ENCODE measurements at places on chromosomes 6 and 20.

- DNase-seq: no peak
Measured at GRCh38 chr6:143058987-143059386, 1.7 kb upstream of the AIG1 start.

DNA sequence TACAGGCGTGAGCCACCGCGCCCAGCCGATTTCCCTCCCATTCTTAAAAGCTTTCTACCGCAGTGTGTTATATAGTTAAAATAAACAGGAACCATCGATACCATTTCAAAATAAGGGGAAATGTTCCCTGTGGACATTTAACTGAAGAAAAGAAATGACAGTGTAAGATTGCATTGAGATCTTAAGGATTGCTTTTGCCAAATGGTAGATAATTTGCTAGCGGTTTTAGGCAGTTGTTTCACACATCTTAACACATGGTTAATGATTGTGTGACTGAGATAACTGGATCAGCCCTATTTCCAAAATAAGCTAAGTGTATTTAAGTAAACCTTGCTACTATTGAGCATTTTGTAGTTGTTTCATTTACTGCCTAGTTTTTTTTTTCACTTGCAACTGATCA is 15.6 kb downstream of the STX16 start:
- no peak for DNase-seq

- no peak for DNase-seq
Measured at GRCh38 chr20:25196786-25197120, 1.2 kb downstream of the ENTPD6 start.

- DNase-seq: no peak
Measured at GRCh38 chr6:22875845-22876244, 306.5 kb downstream of the HDGFL1 start.

- peak; percentile 82 for DNase-seq
Measured at GRCh38 chr20:9978397-9979004, 56.3 kb upstream of the ANKEF1 start.

DNA sequence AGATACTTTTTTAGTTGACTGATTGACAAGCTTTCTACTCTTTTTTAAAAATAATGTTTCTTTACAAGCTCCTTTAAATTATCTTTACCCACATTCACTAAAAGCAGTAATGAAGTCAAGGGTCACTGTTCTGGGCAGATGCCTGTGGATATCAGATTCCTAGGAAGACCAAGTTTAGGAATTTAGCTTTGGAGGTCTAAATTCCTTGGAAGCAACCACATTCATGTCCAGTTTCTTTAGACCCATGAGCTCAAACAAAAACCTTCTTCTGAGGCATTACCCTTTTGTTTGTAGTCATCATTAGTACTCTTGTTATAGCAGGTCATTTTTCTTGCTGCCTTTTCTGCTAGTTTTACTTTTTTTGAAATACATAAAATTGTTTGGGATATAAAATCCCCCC is 462.9 kb upstream of the JAG1 start:
- DNase-seq: no peak

DNA sequence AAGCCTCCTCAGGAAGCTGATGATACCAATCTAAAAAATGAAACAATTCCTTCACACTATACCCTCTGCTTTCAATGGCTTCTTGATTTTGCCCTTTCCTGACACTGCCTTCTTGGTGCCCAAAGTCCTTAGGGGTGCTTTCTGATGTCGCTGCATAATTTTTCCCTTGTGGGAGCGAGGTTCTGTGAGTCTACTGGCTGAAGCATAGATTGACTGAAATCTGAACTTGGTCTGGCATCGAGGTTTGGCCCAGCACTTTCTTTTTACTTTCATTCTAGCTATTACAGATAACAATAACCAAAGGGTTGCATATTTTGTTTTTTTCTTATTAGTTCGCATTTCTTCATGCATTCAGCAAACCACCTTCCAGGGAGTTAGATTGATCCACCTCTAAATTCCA is 65.8 kb downstream of the E2F3 start:
- DNase-seq: no peak

DNA sequence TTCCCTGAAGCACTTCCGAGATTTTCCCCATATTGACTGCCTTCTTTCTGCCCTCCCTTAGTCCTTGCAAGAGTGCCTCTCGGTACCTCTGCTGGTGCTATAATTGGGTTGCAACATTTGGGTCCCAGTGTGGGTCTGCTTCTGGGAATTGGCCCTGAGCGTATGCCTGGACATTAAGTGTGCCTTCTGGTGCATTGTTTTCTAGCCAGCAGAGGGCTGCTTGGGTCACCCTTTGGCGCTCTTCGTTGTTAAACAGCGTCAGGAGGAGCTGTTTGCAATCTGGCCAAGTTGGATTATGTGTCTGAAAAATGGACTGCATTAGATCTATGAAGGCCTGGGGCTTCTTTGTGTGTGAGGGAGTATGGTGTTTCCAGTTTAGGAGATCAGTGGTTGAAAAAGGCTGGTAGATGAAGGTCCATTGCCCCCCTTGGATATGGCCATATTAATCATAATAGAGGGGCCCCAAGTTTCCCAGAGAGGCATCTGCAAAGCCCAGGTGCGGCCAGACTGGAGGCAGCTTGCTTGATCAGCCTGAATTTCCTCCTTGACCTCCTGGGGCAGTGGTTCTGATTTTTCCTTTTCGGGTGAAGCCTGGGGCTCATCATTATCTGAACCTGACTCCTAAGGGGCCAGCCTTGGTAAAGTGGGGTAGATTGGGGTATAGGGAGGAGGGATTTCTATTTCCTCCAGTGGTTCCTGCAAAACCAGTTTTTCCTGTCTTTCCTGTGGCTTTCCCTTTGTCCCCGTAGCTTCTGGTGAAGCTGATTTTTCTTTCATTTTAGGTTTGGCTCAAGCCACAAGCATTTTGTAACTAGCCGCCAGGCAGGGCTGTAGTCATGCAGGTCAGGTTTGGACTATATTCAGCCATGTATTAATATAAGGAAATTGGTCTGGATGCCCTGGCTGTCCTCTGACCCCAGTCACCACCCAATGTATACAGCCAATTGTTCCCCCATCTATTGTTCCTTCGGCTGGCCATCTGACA is 85.4 kb upstream of the GPR6 start:
- no peak for DNase-seq

- DNase-seq: no peak
Measured at GRCh38 chr6:6282716-6283115, 37.7 kb downstream of the F13A1 start.

DNA sequence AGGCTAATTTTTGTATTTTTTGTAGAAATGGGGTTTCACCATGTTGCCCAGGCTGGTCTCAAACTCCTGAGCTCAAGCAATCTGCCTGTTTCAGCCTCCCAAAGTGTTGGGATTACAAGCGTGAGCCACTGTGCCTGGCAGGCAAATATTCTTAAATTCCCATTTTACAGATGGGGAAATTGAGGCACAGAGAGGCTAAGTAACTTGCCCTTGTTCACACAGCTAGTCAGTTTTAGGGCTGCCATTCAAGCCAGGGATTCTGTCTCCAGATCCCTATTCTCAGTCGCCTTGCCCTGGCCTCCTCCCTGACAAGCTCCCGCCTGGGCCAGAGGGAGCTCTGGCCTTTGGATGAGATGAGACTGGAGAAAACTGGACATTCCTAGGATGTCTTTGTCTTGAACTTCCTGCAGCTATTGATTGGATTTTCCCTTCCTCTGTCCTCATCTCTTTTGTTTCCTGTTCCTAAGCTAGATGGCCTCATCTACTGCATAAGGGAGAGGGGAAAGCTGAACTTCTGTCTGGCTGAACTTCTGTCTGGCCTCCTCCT is 90.5 kb downstream of the NDUFAF5 start:
- DNase-seq: no peak

DNA sequence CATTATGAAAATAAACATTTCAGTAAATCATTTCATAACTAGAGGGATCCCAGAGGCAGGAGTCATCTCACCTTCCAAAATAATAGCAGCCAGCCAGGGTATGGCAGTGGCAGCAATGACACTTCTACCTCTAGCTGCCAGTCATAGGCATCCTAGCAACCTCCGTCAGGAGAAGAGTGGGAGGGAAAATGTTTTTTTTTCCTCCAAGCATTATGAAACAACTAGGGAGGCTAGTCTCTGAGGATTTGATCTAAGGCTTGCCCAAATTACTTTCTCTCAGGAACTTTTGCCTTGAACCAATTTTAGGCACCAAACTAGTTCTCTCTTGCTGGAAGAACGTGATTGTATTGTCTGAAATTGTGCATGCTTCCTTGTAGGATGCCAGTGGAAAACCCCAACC is 208.7 kb upstream of the PREP start:
- no peak for DNase-seq

GRCh38 chr6:81895511-81896185 is 143.2 kb upstream of the TENT5A start:
- peak; percentile 81 for DNase-seq

DNA sequence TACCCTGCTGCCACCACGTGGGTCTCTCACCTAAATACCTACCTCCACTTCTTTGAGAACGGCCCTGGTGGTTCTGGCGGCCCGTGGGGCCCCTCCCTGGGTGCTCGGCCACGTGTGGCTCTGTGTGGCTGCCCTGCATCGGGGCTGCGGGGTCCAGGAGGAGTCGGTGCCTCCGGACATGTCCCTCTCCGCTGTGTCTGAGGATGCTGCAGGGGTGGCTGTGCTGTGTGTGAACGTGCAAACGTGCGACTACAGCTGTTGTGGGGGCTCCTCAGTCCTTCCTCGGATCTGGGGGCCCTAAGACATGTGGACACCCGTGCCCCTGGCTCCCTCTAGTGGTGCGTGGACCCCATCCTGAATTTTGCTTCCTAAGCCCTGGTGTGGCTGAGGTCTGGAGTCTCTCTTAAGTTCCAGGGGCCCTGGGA is 691.8 kb downstream of the QKI start:
- DNase-seq: no peak

- peak; percentile 12 for DNase-seq
Measured at GRCh38 chr6:127690092-127690491, 113.1 kb downstream of the C6orf58 start.

- DNase-seq: no peak
Measured at GRCh38 chr6:133132466-133132971, 108.6 kb upstream of the EYA4 start.

All from brain microvascular endothelial cell (primary cell).